Epithelial cell of prostate (primary cell): ENCODE measurements at places on chromosomes 1 and 21.

- no peak for DNase-seq
Measured at GRCh38 chr1:113891631-113892220, 4.3 kb upstream of the BCL2L15 start.

- peak; percentile 45 for DNase-seq
Measured at GRCh38 chr1:151680826-151681225, 35.8 kb downstream of the CELF3 start.

DNA sequence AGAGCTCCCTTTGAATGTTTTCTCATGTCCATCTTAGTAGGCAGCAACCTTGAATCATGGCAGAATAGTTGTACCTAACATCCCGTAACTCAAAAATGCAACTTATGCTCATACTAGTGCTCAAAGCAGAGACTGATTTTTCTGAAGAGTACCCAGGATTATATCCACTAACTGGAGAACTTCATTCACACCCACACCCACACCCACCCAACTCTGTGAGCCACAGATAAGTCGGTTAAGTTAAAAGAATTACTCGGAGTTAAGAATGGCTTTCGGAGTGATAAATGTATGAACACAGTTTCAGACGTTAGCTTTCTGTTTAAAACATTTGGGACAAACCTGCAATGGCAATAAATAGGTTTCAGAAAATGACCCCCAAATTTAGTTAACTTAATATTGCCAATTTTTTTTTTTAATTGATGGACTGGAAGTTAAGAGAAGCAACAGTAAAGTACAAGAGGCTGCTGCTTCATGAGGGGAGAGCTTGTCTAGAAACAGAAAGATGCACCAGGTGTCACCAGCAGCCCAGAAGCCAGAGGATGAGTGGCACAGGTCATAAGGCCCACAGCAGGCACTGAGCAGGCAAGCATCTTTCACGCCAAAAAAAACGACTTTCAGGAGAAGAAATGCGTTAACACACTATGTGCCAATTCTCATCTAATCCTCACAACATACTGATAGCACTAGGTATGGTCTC, 48.4 kb upstream of the C1orf198 start:
- no peak for DNase-seq

DNA sequence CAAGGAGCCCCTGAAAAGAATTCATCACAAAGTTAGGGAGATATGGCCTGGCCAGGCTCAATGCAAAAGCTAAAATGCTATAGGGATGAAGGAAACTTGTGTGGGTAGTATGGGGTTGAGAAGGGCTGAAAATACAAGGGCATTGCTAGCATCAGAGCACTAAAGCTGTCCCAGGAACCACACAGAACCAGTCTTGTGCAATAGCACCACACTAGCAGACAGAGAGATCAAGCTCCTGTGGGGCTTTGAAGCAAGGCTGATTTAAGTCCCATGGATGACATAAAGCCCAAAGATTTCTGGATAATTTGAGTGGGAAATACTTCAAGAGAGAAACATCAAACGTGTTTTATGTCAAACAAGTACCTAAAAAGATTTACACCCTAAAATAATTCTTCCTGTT, 97.1 kb downstream of the VAV3 start:
- DNase-seq = no peak

- DNase-seq = no peak
Measured at GRCh38 chr1:146012703-146013558, 8.6 kb downstream of the HJV start.

GRCh38 chr1:108055387-108055786, 90.4 kb upstream of the VAV3 start:
- DNase-seq = no peak

DNA sequence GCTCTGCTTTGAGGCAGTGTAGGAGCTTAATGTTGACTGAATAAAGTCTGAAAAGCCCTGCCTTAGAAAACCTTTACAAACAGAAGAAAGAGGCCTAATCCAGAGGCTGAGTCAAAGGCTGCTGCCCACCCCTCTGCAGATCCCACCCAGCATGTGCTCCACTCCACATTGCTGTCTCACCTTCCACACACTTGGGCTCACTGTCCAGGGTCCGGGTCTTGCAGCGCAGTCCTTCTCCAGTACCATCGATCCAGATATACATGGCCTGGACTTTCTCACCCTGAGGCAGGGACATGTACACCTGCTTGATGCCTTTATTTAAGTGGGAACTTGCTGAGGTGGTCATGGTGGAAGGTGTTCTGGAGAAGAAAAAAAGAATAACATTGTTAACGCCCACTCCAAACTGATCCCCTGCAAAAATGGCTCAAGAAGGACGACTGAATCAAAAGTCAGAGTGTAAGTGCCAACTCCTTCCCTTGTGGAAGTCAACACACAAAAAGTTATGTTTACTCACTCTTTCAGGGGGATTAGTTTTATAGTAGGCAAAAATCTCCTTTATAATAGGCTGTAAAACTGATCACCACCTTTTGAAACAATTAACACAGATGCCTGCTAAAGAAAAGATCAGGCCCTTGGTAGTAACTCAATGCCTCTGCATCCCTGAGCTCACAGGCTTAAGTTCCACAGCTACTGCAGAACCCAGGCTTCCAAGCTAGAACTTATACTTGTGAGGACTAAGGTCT, 3.0 kb downstream of the GLUL start:
- no peak for DNase-seq

GRCh38 chr1:248848602-248849001, 10.3 kb downstream of the ZNF692 start:
- no peak for DNase-seq

DNA sequence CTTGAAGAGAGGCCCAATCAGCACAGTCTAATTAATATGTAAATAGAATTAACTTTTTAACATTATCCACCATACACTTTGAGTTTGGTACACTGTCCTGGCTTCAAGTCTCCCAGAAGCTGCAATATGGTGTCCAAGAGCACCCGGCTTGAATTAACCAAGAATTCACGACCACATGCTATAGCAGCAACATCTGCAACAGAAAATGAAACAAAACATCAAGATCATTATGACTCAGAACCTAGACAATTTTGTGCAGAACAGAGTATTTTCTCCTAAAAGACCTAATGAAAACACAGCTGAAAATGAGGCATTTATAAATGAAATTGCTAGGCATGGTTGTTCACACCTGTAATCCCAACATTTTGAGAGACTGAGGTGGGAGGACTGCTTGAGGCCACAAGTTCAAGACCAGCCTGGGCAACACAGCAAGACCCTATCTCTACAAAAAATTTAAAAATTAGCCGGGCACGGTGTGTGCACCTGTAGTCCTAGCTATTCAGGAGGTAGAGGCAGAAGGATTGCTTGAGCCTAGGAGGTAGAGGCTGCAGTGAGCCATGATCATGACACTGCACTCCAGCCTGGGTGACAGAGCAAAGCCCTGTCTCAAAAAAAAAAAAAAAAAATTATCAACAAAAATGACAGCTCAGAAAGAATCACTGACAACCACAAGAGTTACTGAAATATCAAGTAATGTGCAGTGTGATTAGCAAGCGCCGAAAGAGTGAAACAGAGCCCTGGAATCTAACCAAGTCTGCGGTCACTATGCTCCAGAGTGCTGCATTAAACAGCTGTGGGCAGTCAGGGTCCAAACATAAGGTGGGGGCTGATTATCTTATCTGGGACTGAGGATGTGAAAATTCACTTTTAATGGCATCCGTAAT, 45.3 kb downstream of the HSF2BP start:
- no peak for DNase-seq

- DNase-seq = no peak
Measured at GRCh38 chr1:23854568-23854967, 13.5 kb downstream of the FUCA1 start.

DNA sequence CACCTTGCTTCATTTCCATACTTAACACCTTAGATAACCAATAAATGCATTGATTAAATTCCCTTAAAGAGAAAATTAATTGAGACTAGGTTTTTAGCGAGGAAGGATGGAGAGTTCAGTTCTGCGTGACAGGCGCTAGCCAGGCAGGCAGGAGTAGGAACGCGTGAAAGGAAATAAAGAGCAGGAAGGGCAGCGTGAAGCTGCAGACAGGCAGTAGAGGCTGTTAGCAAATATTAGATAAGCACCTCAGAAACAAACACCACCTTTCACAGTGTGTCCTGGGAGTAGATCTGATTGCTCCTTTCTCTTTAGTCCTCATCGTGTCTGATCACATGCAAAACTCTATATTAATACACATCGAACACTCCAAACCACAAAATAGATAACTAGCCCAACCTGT, 282.7 kb upstream of the ADGRL2 start:
- DNase-seq = no peak

- DNase-seq = no peak
Measured at GRCh38 chr1:201954263-201955008, 867 bp upstream of the TIMM17A start.

GRCh38 chr1:199685369-199685768, 342.1 kb upstream of the NR5A2 start:
- no peak for DNase-seq

GRCh38 chr1:235045034-235045690, 83.5 kb downstream of the TOMM20 start:
- no peak for DNase-seq

- DNase-seq = peak; percentile 22
Measured at GRCh38 chr1:27166351-27166802, 11.5 kb upstream of the SLC9A1 start.

DNA sequence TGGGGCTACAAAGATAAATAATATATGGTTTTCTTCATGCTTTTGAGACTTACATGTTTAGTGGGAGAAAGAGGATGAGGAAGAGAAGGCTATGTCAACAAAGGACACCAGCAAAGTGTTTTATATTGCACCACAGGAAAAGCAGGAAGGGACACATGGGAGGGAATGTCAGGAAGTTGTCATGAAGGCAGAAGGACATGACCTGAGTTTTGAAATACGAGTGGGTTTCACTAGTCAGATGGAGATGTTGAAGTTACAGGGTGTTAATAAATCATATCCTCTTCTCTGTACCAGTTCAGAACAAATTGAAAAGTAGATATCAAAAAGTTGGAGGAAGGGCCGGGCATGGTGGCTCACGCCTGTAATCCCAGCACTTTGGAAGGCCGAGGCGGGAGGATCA, 18.2 kb upstream of the AGO1 start:
- DNase-seq = no peak

DNA sequence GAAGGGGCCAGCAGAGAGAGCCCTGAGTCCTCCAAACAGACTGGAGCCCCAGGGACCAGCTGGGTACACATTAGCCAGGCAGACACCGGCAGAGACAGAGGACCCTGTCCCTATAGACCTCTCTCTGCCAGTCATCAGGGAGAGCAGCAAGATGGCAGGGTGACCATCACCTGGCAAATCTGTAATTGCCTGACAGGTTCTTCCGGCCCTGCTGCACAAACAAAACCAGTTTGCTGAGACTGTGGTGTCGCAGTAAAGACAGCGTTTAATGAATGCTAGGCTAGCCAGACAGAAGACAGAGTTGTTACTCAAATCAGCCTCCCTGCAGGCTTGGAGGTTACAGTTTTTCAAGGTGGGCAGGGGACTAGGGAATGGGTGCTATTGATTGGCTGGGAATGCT, 618.9 kb downstream of the NPHP4 start:
- no peak for DNase-seq

DNA sequence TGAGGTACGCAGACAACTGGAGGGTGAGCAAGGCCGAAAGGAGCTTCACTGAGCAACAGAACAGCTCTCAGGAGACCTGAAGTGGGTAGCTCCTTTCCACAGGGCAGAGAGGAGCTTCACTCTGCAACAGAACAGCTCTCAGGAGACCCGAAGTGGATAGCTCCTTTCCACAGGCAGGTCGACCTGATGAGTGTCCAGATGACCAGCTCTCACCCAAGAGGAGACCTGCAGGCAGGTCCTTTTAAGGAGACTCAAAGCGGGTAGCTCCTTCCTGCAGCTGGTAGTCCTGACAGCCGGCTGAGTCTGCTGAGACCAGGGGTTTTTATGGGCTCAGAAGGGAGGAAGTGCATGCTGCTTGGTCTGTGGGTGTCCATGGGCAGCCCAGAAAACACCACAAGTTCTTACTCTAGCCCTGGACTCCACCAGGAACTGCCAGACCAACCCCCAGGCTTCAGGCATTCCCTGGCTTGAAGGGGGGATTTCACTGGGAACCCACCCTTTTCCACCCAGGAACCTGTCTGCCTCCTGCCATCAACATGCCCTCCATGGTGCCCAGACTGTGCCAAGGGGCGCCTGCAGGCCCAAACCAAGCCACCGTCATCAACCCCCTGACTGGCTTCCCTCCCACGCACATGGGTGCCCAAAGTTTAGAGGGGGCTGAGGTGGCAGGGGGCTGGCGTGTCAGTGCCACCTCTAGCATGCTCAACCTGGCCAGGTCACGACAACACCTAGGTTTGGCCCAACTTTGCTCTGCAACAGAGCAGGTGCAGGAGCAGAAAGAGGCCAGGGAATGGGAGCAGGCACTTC, 43.6 kb downstream of the ZBTB8OS start:
- no peak for DNase-seq

GRCh38 chr1:95640746-95641145, 406.7 kb downstream of the RWDD3 start:
- no peak for DNase-seq

DNA sequence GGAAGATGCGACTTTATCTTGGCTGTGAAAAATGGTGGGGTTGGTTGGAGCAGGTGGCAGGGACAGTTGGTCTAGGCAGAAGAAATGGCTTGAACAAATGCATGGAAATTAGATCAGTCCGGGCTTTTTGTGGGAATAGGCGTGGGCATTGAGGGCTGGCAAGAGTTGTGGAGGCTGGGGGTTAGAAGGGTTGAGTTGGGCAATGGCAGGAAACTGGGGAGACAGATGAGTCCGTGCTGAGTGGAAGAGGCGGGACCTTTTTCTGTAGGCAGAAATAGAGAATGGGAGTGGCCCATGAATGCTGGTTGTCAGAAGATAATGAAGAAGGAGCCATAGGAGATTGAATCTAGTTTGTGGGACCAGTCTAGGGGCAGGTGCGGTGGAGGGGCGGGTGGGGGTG, 6.9 kb downstream of the PDPN start:
- no peak for DNase-seq

DNA sequence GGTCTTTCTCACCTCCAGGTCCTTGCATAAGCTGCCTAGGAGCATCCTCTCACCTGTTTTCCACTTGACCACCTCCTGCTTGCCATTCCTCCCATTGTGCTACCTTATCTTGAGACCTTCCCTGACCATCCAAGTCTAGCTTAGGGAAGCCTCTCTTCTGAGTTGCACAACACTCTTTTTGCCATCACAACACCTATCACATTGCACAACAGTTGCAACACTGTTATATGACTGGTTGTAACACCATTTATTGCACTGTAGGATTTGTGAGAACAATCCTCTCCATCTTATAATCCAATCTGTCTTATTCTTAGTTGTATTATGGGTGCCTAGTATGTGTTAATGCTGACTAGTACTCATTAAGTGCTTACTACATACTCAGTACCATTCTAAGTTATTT, 488.7 kb downstream of the OMA1 start:
- DNase-seq = no peak

GRCh38 chr1:39229504-39229903, 25.0 kb downstream of the MACF1 start:
- no peak for DNase-seq
